ENCODE measurements at places on chromosomes 2 and 18. TPM values are rescaled to one million over a fixed set of nuclear protein-coding genes. Genes with fewer than 3 reads are reported as not detected.

Gene CNGA3
- total RNA-seq, result not detected

Gene CRYGB
- total RNA-seq, result not detected

Gene MTCL1
- total RNA-seq, result 15.1 TPM

Gene GPR35
- not detected for total RNA-seq

Gene CCDC85A
- total RNA-seq, result not detected

Gene TNFRSF11A
- under 0.01 TPM for total RNA-seq

Gene B4GALT6
- total RNA-seq, result 1.7 TPM

Gene MYO5B
- total RNA-seq, result 2.3 TPM

Gene ATF2
- 23.8 TPM for total RNA-seq

Measured in epithelial cell of alveolus of lung (primary cell).